ENCODE measurements at places on chromosomes 4 and X. TPM values are rescaled to one million over a fixed set of nuclear protein-coding genes. Genes with fewer than 3 reads are reported as not detected.

The SPANXB1 gene
- total RNA-seq: not detected

The ITM2A gene
- not detected for total RNA-seq

The SMR3B gene
- not detected for total RNA-seq

The TET2 gene
- total RNA-seq: 15.0 TPM

The ARL9 gene
- total RNA-seq: 0.59 TPM

The SOWAHB gene
- under 0.01 TPM for total RNA-seq

The SORBS2 gene
- 50.7 TPM for total RNA-seq

The TMSB15C gene
- 3.2 TPM for total RNA-seq

The IL15 gene
- total RNA-seq: 3.3 TPM

The DUSP21 gene
- not detected for total RNA-seq

The NR3C2 gene
- 0.88 TPM for total RNA-seq

The HSPA4L gene
- 4.7 TPM for total RNA-seq

The ZMYM3 gene
- 15.6 TPM for total RNA-seq

The HMGB3 gene
- total RNA-seq: 13.6 TPM

The NUDT10 gene
- 2.7 TPM for total RNA-seq

The RPL9 gene
- total RNA-seq: 1,561 TPM

The UBA1 gene
- 150 TPM for total RNA-seq

The APBB2 gene
- total RNA-seq: 89.0 TPM

The MAML3 gene
- total RNA-seq: 0.72 TPM

The C4orf51 gene
- not detected for total RNA-seq

The AFM gene
- not detected for total RNA-seq

The RHOXF2 gene
- total RNA-seq: under 0.01 TPM

The RPA4 gene
- 1.1 TPM for total RNA-seq

The NBDY gene
- total RNA-seq: 6.5 TPM

The BEX5 gene
- total RNA-seq: not detected

The SMIM10L2A gene
- under 0.01 TPM for total RNA-seq

The TSPAN7 gene
- total RNA-seq: 0.29 TPM

The COX7B2 gene
- total RNA-seq: not detected

The PCDH7 gene
- 3.8 TPM for total RNA-seq

The SH3BP2 gene
- 28.0 TPM for total RNA-seq

The PABPC1L2A gene
- total RNA-seq: not detected

The CFP gene
- 0.29 TPM for total RNA-seq

The DCAF12L2 gene
- not detected for total RNA-seq

The TLL1 gene
- 0.36 TPM for total RNA-seq

The PAPSS1 gene
- 107 TPM for total RNA-seq

The SNCA gene
- total RNA-seq: 0.29 TPM

The FDCSP gene
- not detected for total RNA-seq

The CPZ gene
- 44.5 TPM for total RNA-seq

The SYTL4 gene
- total RNA-seq: 2.9 TPM

The GPR119 gene
- total RNA-seq: not detected

The SOD3 gene
- total RNA-seq: 2.1 TPM

The TXK gene
- total RNA-seq: 0.72 TPM

The AR gene
- 4.7 TPM for total RNA-seq

The FAT1 gene
- 474 TPM for total RNA-seq

The SLITRK4 gene
- 0.29 TPM for total RNA-seq

The PNMA6A gene
- total RNA-seq: 1.2 TPM

The SLC10A6 gene
- not detected for total RNA-seq

The GC gene
- not detected for total RNA-seq

The RTL5 gene
- 2.2 TPM for total RNA-seq

The GPRASP1 gene
- 3.5 TPM for total RNA-seq

The MFAP3L gene
- total RNA-seq: 8.0 TPM

The CT45A10 gene
- not detected for total RNA-seq

The PROM1 gene
- total RNA-seq: not detected

The FAM47E gene
- under 0.01 TPM for total RNA-seq

The WDR17 gene
- 0.36 TPM for total RNA-seq

The KLB gene
- not detected for total RNA-seq

The H2BW2 gene
- not detected for total RNA-seq

Data from osteoblast (primary cell).